GM23248 (cell line): ENCODE measurements at places on chromosomes 11 and 22. TPM values are rescaled to one million over a fixed set of nuclear protein-coding genes. Genes with fewer than 3 reads are reported as not detected.

GRCh38 chr11:108672113-108672512, 7.2 kb downstream of the DDX10 start:
- DNase-seq: peak; percentile 51

The MN1 gene
- total RNA-seq: 24.8 and 25.9 TPM in 2 replicates

- peak; percentile 60 for DNase-seq
These were observed 22.1 kb downstream of the GGTLC2 start for GRCh38 chr22:22666307-22667091.

The SPI1 gene
- not detected in 2 replicates for total RNA-seq

- DNase-seq: no peak
These were observed 10.2 kb downstream of the ARAP1 start for GRCh38 chr11:72741849-72742512.

The UPK3A gene
- total RNA-seq: not detected in 2 replicates

DNA sequence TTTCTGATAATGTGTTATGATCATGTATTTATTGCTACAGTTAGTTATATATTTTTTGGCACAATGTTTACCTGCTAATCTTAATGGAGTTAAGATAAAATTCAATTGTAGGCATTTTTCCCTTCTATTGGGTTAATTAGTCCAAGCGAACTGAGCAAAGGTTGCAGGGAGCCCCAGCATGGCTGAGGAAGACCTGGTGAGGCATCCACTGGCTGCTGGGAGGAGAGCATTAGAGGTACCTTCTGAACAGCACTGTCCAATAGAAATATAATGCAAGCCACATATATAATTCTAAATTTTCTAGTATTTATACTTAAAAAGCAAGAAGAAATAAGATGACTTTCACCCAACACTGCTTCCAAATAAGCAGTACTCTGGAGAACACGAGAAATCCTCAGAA, 689 bp upstream of the TMEM126A start:
- DNase-seq: peak; percentile 34

GRCh38 chr11:126347751-126348668, 7.5 kb upstream of the ST3GAL4 start:
- no peak for DNase-seq

The MIAT gene
- total RNA-seq: 0.43 and 0.63 TPM in 2 replicates

- DNase-seq: no peak
These were observed 10.2 kb downstream of the DGKZ start for GRCh38 chr11:46357483-46357936.

DNA sequence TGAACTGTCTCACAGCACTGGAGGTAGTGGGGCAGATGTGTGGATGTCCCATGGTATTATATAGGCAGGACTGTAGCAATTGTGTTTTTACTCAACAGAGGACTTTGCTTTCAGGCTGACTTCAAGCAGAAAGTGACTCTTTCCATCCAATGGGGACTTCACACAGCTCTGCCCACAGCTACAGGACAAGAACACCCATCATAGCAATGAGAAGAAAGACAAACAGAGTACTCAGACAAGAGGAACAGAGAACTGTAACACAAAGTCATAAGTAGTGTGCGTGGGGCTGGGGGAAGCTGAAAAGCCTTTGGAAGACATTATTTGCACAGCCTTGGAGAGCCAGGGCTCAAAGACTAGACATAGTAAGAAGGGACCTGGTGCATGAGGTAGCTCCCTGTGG, 70.3 kb downstream of the CCDC81 start:
- no peak for DNase-seq

DNA sequence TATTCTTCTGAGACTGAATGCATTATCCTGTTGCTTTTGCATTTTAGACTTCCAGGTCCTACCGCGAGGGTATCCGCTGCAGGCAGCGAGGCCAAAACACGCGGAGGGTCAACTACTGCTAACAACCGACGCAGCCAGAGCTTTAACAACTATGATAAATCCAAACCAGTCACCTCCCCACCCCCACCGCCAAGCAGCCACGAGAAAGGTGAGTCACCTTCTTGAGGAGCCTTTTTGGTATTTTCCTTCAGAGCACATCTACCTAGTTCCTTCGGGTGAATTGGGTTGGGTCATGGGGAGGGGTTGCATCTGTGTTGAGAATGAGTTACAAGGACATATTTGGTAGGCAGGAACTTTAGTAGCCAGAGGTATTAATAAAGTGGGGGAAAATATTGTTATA, 179.8 kb downstream of the NAV2 start:
- peak; percentile 24 for DNase-seq

- DNase-seq: peak; percentile 31
These were observed 5.4 kb downstream of the CRY2 start for GRCh38 chr11:45852712-45853101.
